ENCODE measurements at places on chromosomes 5 and 9.

GRCh38 chr5:90709323-90710155, 150.9 kb downstream of the ADGRV1 start:
- DNase-seq = peak; percentile 13

GRCh38 chr9:2338777-2339365, 282.7 kb upstream of the VLDLR start:
- DNase-seq = no peak

- DNase-seq = no peak
Measured at GRCh38 chr5:33877449-33877848, 14.3 kb downstream of the ADAMTS12 start.

DNA sequence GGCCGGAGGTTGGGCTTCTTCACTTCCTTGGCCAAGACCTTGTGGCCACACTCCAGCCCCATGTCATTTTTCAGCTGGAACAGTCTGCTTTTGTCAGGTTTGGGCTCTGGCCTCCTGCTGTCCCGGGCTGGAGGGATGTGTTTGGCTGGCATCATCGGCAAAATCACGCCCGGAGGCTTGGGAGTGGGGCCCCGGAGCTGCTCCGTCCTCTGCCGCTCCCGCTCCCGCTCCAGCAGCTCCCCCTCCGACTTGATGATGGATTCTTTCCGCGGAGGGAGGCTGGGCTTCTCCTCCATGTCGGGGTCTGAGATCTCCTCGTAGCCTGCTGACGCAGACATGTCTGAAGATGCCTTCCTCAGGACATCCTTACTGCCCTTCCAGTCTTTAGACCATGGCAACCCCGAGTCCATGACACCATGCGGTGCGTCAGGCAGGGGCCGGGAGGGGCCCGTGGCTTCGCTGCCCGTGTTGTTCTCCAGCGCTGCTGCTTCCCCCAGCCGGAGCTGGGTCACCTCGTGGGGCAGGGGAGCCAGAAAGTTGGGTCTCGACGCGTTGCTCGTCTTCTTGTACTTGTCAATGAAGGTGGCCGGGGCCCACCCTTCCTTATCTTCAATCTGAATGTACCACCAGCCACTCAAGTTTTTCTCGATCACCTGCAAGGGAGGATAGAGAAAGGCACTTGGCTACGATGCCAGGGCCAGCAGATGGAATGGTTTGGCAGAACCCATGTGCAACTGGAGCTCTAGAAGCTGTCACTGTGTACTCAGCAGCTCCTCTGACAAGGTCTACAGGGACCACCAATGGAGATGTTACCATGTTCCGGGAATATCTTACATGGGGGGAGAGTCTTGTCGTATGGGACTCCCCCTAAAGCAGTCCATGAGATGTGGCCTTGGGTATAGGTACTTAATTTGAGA, 56.0 kb upstream of the UBTD2 start:
- DNase-seq = no peak

DNA sequence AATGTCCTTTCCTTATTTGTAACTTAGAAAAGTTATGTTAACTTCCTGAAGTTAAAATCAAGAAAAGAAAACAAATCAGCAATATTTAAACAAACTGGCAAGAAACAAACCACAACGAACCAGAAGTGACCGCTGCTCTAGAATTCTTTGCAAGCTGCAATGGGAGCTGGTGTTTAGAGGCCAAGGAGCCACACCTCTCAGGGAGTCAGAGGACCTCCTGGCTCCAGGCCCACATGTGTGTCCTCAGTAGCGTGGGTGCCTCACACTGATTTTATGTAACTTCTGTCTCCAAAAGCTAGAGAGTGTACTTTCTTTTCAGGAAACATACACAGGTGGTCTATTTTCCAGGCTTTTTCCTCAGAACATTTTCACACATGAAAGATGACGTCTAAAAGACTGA, 100.4 kb downstream of the IRX2 start:
- peak; percentile 13 for DNase-seq

DNA sequence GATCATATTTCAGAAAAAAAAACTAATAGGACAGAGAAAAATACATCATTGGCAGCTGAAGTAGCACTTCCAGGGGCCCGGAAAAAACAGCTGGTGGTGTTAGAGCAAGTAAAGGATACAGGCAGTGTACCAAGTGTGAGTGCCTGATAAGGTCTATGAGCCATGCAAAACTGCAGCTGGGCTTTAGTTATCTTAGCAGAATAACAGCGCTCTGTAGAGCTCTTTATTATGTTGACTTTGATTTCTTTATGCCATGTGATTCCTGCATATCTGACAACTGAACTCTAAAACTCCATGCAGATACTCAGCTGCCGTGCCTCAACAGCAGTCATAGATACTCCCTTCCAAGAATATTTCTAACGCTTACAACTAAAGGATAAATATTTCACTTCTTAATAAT, 119.5 kb downstream of the CAAP1 start:
- no peak for DNase-seq

GRCh38 chr5:32319926-32320543, 7.3 kb upstream of the MTMR12 start:
- DNase-seq = no peak

DNA sequence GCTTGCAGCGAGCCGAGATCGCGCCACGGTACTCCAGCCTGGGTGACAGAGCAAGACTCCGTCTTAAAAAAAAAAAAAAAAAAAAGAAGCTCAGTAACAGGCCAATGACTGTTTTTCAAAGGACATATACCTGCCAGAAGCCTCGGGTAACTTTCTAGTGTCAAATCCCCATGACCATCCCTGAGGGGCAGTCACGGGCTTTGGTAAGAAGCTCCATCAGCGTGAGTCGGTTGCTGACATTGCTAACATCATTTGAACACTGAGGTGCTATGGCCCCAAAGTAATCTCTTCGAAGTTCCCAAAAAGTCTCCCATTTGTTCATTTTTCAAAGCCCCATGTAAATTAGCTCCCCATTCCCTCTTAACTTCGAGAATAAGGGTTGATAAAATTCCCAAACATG, 11.6 kb downstream of the NAIP start:
- DNase-seq = no peak

GRCh38 chr9:115126404-115126803, 8.4 kb upstream of the TNC start:
- no peak for DNase-seq

GRCh38 chr5:1375871-1376810, 31.2 kb upstream of the CLPTM1L start:
- DNase-seq = no peak

GRCh38 chr5:8908055-8908683, 637.7 kb downstream of the SEMA5A start:
- DNase-seq = peak; percentile 60

- DNase-seq = no peak
Measured at GRCh38 chr9:75418518-75418917, 330.2 kb downstream of the OSTF1 start.

DNA sequence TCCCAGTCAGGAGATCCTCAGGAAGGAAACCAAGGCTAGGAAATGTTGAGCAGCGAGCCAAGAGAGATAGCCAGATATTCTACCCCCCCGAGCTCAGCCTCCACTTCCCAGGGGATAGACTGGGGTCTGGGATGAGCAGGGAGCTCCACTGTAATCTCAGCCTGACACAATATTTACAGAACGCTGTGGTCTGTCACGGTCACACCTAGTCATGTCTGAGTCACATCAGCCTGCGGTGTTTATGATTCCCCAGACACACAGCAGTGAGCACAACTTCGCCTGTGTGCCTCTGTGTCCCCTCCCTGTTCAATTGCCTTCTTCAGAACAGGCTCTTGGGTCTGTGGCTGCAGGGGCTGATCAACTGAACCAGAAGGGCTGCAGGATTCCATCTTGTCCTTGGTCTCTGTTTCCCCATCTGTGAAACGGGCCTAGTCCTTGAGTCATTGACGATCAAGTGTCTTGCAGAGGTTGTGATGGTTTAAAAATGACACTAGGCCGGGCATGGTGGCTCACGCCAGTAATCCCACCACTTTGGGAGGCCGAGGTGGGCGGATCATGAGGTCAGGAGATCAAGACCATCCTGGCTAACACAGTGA, 8.6 kb upstream of the PRRX2 start:
- DNase-seq = peak; percentile 65

GRCh38 chr5:71492817-71493615, 37.6 kb downstream of the BDP1 start:
- DNase-seq = no peak

- DNase-seq = no peak
Measured at GRCh38 chr9:82021198-82021597, 32.6 kb downstream of the SPATA31D1 start.

DNA sequence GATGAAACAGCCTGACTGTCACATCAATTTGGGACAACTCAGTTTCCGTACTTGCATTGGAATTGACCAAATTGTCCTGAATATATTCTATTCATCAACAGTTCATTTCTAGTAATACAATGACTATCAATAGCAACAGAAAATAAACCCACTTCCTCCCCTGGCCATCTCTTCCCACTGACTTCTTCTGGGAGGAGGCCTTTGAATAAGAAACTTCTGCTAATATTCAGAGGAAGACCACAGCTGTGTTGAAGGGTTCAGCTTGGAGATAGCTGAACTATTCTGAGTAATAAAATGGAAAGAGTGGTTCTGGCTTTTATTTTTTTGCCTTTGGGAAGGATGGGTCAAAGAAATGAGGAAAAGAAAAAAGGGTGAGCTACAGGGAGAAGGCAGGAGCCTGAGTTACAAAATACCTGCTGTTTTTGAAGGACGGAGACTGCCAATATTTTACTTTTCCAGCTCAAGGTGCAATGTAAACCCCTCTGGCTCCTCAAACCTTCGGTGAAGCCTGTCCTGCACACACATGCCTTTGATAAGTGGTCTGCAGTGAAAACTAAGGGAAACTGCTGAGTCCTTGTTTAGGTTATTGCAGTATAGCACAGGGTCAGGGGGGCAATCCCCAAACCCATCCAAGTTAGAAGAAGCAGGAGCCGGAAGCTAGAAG, 29.9 kb downstream of the FYB1 start:
- no peak for DNase-seq

DNA sequence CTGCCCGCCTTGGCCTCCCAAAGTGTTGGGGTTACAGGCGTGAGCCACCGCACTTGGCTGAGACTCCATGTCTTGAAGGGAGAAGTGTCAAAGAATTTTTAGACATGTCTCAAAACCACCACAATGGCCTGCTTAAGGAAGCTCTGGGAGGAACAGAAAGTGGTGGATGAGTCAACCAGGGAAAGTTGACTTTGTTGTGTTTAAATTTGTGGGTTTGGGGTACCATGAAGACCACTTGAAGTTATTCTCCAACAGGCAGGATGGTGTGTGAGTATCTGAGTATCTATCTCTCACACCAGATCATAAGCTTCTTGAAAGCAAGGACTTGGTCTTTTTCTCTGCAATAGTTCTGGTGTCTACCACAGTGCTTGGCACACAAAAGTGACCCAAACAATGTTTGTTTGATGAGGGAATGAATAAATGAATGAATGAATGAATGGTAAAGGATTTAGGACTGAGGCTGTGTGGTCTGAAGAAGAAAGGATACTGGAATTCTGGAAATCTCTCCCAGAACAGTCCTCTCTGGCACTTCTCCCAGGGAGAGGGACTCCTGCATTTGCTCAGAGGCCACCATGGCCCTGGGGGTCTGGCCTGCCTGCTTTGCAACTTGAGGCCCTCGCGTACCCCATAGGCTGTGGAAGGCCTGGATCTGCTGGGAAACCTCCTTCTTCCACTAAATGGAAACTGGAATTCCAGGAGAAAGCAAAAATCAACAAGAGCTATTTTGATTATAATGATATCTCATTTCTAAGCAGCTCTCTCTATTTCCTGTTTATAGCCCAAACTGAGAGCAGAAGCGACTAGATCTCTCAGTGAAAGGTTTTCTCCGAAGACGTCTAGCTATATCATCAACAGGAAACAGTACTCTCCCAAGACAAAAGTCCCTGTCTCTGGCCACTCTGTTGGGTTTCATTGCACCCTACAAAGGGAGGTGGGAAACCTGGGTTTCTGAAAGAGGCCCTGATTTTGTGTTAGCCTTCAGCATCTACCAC, 187.9 kb downstream of the PALM2AKAP2 start:
- DNase-seq = no peak

- no peak for DNase-seq
Measured at GRCh38 chr5:115459855-115460341, 84.7 kb downstream of the FEM1C start.

DNA sequence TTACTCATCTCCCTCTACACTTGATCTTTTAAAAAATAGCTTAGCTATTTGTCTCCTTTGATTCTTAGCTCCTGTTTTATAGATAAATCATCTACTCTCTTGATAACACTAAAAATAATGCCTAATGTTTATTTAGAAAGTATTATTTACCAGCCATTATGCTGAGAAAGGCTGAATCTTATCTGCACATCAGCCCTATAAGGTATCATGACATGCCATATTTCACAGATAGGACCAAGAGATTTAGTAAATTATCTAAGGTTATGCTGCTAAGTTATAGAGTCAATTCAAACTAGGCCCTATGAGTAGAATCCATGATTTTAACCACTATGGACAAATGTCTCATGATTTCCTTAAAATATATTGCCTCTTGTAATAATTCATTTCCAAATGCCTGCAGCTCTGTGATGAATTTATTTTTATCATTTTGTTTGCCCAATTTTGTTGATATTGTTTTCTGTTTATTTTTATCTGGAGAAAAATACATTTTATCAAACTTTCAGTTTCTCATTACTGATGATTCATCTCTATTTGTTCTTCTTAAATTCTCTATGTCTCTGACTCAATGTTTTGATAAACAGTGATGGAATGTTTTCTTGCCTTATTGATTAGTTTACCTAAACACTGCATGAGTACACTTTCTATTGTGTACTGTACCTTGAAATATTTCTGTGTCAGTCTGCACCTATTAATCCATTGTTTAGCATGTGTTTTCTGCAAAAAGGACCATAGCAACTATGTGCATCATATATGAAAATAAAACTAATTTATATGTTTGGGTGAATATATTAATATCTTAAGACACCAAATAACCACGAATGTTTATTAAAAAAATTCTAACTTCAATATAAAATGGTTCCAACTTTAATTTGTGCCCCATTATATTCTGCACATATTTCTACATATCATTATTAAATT, 300.8 kb downstream of the CDH9 start:
- no peak for DNase-seq

DNA sequence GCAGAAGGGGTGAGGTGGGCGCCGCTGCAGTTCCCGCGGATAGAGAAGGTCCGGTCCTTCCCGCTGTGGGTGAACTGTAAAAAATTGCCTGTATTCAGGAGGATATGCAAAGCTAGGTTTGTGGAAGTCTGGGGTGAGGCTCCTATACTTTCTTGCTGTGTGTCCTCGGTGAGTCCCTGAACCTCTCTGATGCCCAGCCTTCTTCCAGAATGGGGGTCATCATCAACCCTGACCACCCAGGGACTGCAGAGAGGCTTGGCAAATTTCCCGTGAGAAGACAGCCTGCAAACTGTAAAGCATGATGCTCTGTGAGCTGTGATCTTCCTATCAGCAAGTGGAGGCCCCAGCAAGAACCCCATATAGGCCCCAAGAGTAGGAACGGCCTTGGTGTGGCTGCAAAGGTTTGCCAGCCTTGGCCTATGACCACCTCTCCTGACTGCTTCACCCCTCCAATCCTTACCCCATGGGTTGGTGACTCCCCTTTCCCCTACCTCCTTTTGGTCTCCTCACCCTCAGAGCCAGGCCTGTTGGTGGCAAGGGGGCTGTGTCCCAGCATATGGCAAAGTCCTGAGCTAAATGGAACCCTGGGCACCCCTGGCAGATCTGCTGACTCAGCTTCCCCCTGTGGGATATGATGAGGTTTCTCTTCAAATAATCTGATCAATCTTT, 760 bp downstream of the ALDH1B1 start:
- no peak for DNase-seq

Measured in SJSA1 (cell line).